SHP77 treated with DMSO at 0.1 percent for 48 hours (cell line): ENCODE measurements at places on chromosomes 7 and 10.
A peak's percentile ranks its signal among the peaks of the same experiment; 100 is the strongest.

- DNase-seq, result no peak
These were observed 4.3 kb upstream of the LAMB1 start for GRCh38 chr7:108007261-108007660.

DNA sequence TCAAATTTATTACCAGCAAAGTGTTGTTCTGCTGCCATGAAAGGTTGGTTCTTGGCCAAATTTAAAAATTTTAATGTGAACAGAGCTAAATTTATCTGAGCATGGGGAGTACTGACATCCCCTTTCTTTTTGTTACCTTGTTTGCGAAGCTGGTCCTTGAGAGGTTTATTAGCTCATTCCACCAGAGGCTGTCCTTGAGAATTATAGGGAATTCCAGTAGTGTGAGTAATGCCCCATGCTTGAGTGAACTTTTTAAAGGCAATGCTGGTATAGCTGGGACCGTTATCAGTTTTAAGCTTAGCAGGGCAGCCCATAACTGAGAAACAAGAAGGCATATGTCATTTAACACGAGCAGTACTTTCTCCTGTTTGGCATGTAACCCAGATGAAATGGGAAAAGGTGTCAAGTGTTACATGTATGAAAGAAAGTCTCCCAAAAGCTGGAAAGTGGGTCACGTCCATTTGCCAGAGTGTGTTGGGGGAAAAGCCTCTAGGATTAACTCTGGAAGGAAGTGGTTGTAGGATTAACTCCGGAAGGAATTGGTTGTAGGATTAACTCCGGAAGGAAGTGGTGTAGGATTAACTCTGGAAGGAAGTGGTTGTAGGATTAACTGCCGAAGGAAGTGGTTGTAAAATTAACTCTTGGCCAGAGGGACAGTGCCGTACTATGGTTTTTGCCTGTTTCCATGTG, 37.3 kb upstream of the AKR1C2 start:
- no peak for DNase-seq

DNA sequence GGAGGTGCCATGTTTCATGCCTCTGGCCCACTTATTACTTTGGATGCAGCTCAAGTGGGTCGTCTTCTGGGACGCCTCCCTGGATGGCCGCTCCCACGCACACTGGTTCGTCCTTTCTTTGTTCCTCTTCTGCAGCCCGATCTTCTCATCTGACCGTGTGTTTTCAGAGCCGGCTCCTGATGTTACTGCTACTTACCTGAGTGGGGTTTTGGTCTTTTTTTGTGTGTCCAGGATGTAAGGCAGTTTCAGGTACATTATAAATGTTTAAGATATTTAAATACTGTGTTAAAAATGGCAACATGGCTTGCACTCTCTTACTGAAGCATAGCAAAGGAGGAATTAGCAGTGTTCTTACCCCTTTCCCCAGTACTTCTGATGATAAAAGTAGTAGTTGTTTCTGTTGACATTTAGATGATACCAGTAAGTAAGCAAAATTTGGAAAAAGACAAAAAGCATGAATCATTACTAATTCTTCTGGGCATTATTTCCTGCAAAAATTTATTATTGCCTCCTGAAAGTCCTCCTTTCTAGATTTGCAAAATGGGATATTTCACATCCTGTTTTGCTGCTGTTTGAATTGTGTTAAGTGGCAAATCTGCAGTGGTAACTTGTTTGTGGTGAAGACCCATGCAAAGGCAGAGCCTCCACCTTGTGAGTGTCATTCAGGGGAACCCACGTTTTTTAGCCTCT, 59.4 kb downstream of the SHH start:
- no peak for DNase-seq

DNA sequence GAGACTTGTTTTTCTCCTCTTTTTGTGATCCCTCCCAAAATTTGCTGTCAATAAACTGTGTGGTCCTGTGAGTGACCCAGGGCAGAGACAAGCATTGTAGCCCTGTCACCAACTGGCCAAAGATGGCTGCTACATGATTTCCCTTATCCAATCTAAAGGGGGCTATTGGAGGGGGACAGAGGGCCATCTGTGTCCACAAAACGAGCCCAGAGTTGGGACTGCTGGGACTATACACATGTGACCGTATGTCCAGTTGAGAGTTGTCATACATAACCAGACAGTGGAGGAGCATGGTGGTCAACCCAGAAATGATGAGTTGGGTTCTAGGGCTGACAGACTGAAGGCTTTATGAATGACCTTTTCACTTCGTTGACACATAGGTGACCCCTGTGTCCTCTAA, 55.3 kb upstream of the SDK1 start:
- DNase-seq, result no peak

DNA sequence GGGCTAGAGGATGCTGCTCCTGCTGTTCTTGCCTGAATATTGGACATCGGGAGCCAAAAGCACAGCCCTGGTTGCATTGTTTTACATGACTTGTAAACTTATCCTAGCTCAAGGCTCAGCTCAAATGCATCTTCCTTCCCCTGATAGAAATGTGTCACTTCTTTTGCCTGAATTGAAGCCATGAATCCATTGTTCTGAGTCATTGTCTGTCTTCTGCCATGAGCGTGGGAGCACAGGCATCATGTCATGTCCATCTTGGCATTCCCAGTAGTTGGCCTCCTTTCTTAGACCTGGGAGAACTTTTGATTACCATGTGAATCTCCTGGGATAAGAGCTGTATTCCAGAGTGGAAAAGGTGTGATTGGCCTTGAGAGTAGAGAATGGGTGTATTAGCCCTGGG, 54.1 kb upstream of the OPN4 start:
- no peak for DNase-seq

DNA sequence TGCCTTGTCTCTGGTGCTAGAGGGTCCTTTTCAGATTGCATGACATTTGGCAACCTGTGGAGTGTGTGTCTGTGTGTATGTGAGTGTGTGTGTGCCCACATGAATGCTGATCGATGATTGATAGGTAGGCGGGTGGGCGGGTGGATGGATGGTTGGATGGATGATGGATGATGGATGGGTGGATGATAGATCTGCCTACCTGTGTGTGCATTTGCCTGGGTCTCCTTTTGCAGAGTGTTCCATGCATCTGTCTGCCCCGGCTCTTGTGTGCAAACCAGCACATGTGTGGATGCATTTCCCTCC, 99.8 kb downstream of the RGS10 start:
- DNase-seq, result no peak

- no peak for DNase-seq
These were observed 565.0 kb downstream of the PTPRN2 start for GRCh38 chr7:158022601-158023000.

DNA sequence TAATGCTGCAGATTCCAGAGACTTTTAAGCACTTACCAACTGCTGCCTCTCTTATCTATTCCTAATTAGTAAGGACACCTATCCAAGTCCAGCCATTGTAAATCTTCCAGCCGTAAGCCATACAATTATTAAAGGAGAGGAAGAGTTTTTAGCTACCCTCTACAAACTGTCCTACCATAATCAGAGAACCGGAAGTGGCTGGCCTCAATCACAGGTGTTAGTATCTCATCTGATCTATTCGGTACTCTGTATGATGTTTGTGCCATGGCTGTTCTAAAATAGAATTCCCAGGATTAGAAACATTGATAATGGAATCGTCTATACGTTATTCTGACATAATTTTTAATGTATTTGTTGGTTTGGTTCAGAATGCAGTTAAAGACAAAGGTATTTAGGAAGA, 102.8 kb downstream of the MICU1 start:
- DNase-seq, result no peak

DNA sequence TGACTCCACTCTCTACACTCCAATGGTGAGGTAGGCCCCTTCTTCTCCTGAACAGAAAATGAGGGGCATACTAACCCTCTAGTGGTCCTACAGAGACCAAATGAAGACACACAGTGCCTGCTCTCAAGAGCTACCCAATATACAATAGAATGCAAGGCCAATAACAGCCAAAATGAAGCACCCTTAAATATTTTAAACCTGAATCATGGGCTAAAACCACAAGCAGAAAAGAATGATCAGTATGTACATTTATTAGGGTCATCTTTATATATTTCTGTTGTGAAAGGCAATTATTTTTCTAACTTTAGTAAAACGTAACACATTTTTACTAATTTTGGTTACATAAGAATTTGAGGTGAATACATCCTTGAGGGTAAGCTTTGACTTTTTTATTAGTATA, 49.9 kb upstream of the COL1A2 start:
- no peak for DNase-seq

DNA sequence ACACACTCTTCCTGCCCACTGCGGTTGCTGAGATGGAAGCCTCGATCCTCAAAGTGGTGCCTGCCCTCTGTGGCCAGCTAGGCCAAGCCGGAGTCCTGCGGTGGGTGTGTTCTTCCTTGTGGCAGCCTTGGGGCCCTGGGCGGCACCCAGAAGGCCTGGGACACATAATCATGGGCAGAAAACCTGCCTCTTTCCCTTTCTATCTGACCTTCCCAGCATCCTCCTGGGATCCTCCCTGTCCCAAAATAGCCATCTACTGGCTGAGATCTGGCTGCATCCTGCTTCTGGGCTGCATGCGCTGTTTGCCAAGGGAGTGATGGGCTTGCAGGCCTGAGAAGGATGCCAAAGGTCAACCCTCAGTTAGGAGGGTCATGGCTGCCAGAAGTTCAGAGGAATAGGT, 23.9 kb downstream of the COL13A1 start:
- no peak for DNase-seq

- no peak for DNase-seq
These were observed 7.1 kb upstream of the KCNIP2 start for GRCh38 chr10:101850749-101851148.

- DNase-seq, result no peak
These were observed 115.5 kb upstream of the ZMIZ1 start for GRCh38 chr10:78953113-78953798.

DNA sequence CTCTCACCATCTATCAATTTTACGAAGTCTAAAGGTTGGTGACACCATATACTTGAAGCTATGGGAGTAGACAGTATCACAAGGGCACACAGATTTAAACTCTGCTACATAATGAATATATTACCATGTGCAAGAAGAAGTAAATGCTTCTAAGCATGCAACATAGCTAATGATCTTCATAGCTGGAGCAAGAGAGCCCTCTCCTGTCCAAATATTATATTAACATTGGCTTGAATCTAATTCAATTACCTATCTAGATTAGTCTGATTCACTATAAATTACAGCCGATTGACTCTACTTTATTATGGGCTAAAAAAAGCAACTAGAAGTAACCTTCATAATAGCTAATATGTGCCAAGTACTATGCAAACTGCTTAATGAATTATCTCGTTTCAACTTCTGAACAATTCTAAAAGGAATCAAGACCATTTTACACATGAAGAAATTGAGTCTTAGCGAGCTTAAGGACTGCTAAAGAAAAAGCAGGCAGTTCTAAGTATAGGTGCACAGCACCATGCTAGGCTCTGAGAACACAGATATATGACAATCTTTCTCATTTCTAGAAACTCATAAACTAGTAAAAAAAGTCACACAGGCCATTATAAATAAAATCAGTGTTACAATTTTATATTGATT, 21.9 kb downstream of the FRA10AC1 start:
- DNase-seq, result peak; percentile 5

GRCh38 chr7:111985798-111986197, 220.4 kb downstream of the DOCK4 start:
- no peak for DNase-seq

DNA sequence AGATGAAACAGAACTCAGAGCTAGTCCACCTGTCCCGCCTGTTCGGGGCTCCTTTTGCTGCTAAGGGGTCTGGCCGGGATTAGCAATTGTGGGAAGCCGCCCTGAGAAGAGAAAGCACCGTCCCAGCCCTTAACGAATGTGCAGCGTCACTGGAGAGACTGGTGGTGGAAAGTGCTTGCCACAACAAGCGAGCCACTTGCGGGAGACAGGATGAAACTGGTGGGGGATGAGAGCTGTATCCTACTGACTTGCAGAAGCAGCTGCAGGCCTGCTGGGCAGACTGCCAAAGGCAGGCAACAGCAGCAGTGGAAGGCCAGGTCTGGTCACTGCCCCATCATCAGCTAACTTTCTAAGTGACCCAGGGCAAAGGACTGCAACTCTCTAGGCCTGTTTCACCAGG, 95.4 kb downstream of the FAM53B start:
- DNase-seq, result peak; percentile 91

DNA sequence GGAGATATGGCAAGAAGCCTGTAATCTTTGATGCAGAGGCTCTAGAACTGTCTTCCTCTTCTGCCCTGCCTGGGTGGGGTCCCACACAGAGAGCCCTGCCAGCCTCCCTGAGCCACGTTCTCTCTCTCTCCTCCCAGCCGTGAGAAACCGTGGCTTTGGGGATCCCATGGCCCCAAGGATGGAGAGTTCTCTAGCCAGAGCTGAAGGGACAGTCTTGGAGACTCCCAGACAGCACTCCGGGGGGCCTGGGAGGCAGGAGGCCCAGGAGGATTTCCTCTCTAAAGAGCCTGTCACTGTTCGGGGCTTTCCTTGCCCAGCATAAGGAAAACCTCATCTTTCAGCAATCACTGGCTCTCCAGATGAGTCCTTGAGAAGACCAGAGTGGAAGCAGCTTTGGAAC, 227.1 kb downstream of the ARHGAP12 start:
- no peak for DNase-seq

DNA sequence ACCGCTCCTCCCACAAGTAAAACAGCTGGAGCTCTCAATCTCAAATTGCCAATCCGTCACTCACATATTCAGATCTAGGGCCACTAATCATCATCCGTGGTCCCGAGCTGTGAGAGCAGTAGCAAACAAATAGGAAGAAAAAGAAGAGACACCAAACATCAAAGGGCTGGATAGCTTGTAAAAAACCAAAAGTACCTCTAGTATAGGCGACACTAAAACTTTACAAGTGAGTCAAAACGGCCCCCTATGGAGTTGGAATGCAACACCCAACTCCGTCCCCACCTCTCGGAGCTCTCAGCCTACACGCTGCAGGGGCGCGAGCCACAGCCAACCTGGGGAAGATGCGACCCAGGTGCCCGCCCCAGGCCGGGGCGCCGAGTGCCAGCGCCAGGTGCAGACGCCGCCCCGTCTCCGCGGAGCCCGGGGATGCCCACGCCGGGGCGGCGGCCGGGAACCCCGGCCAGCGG, 581 bp downstream of the FAM3C start:
- peak; percentile 21 for DNase-seq

- no peak for DNase-seq
These were observed 10.1 kb upstream of the SEMA3A start for GRCh38 chr7:84204655-84205054.

DNA sequence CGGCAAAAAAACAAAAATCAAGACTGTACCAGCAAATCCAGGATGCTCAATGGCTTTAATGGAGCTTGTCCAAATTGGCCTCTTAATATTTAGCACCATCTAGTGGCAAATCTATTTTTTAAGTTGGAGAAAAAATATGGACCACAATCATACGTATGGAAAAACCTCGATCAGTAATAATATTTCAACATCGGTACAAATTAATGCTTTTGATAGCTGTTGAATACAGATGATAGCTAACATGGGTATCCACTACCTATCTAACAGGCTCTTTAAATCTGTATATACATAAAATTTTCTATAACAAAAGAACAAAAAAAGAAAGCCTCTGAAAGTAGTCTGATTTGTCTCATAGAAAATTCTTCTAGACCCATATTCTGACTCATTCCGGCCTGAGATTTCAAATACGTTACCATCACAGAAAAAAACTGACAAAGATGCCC, 29.2 kb downstream of the COA1 start:
- DNase-seq, result peak; percentile 69

- DNase-seq, result no peak
These were observed 47.6 kb downstream of the GTF2IRD1 start for GRCh38 chr7:74501298-74501697.
